ENCODE measurements at places on chromosomes 6 and 20.

- no peak for DNase-seq
These were observed 139.9 kb upstream of the LAMP5 start for GRCh38 chr20:9374480-9374879.

- DNase-seq: no peak
These were observed 2.0 kb downstream of the KCNK16 start for GRCh38 chr6:39320363-39320984.

- no peak for DNase-seq
These were observed 433.2 kb upstream of the SPTLC3 start for GRCh38 chr20:12575352-12576095.

- no peak for DNase-seq
These were observed 18.3 kb downstream of the MARCKS start for GRCh38 chr6:113875470-113875869.
